Right ventricle myocardium superior (tissue), 1 donor: ENCODE measurements at places on chromosomes 3 and 15. TPM values are rescaled to one million over a fixed set of nuclear protein-coding genes. Genes with fewer than 3 reads are reported as not detected.

Gene SGO1
- total RNA-seq: 0.59 TPM

Gene PLSCR5
- not detected for total RNA-seq

Gene GAP43
- total RNA-seq: 0.38 TPM

Gene CNBP
- 476 TPM for total RNA-seq

Gene RASGRP1
- total RNA-seq: 0.11 TPM

Gene EIF4E3
- total RNA-seq: 52.6 TPM

Gene DUOX2
- 0.08 TPM for total RNA-seq

Gene HRG
- not detected for total RNA-seq

Gene GOLGA8G
- not detected for total RNA-seq

Gene SERP1
- total RNA-seq: 22.0 TPM

Gene LSAMP
- total RNA-seq: 5.2 TPM

Gene SAMD7
- not detected for total RNA-seq

Gene TEX55
- total RNA-seq: not detected

Gene MRPS25
- 152 TPM for total RNA-seq

Gene MAP1A
- 24.4 TPM for total RNA-seq
